Esophagus squamous epithelium (tissue), 5 donors: ENCODE measurements at places on chromosomes 2 and 18.

DNA sequence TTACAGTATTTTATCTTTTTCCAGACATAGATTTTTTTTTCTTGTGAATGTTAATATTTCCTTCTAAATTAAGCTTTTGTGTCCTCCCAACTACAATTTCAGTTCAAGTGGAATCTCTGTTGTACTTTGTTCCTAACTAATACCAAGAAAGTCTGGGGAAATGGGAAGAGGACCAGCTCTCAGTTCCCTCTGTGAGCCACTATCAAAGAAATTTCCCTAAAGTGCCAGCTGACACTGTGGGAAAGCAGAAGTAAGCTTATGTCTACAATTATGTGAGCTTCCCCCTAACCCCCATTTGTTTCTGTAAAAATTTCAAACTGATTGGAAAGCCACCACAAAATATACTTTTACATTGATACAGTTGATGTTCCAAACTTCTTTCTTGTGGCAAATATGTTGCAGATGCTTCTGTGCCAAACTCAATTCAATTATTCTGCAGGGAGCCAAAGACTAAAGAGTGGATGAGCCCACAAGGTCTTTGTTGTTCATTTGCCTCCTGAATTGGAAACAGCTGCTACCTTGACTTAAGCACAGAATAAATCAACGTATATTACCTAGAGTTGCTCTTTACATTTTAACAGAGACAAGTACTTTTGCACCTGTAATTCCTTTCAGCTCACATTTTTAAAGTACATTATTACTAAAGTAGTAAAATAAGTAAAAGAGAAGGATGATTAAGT lies 306.6 kb downstream of the PTH2R start:
- no peak overlapping the region for H3K4me3 ChIP-seq
- H3K4me1 ChIP-seq: no peaks in the 10 kb centered on the region
- H3K27me3 ChIP-seq: no peaks in the 10 kb centered on the region
- H3K36me3 ChIP-seq: no peaks in the 10 kb centered on the region

DNA sequence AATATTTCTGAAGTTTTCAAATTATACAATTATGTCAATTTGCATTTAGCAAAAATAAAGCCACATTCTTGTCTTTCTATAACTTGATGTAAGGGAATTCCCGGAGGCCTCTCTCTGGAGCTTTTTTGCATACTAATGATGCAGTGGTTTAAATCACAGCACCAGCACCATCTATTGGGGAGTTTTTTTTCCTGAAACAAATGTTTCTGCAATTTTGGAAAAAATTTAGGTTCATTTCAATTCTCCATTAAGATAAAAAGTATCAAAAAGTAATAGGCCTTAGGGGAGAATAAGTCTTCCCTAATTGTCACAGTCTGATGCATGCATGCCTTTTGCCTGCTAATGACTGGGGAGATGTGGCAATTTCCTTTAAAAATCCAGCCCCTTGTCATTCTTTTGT lies 13.5 kb downstream of the CBLN2 start:
- H3K4me3 ChIP-seq: no peak overlapping the region
- no peaks in the 10 kb centered on the region for H3K27me3 ChIP-seq
- DNase-seq: no peak
- no peaks in the 10 kb centered on the region for H3K36me3 ChIP-seq

DNA sequence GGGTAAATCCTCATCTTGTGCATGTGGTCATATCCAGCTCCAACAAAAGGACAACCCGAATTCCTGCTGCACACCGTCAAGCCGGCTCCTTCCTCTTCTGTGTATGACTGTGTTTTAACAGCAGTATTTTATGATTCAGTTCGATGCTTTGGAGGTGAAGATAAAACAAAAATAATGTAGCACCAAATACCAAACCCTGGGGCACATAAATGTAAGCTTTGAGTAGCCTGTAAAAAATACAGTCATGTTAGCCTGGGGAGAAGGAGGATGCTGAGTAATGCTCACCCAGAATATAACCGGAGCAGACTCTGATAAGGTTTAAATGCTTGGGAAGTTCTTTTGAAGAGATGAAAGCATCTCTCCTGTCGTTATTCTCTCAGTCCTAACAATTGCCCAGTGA lies 225.0 kb downstream of the SUCLG1 start:
- H3K36me3 ChIP-seq: no peaks in the 10 kb centered on the region
- H3K4me3 ChIP-seq: no peak overlapping the region
- no peak for DNase-seq
- H3K27me3 ChIP-seq: no peaks in the 10 kb centered on the region
- no peak overlapping the region for H3K27ac ChIP-seq
- H3K4me1 ChIP-seq: no peaks in the 10 kb centered on the region

DNA sequence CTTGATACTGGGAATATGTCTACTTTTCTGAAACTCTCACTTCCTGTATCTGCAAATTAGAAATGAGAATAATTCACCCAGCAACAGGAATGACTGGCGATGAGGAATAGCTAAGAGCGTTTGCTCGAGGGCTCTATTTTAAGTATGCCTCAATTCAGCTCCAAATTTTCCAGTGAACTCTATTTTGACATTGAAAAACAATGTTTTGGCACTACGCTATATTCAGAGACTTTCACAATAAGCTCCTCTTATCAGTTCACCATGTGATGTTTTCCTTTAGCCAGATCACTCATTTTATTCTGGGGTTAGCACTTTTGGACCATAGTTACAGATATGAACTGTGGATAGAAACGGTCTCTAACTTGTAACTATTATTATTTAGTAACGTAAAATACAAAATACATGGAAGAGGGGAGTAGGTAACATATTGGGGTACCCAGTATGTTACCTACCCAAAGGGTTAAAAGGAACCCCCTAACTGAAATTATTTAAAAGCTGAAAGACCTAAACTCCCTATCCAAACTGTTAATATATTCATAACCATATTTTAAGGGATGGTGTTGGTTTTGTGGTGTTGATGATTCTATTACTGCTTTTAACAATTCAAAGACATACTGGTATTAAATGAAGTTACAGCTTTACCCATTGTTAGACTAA lies 28.1 kb downstream of the SLC40A1 start:
- peak overlapping the region; percentile 30 for H3K27ac ChIP-seq
- H3K4me3 ChIP-seq: no peak overlapping the region
- H3K36me3 ChIP-seq: no peaks in the 10 kb centered on the region
- no peaks in the 10 kb centered on the region for H3K4me1 ChIP-seq
- H3K27me3 ChIP-seq: no peaks in the 10 kb centered on the region

- H3K4me3 ChIP-seq: no peak overlapping the region
- no peaks in the 10 kb centered on the region for H3K36me3 ChIP-seq
- no peak overlapping the region for H3K27ac ChIP-seq
- DNase-seq: no peak
Measured at GRCh38 chr18:12819322-12819721, 64.7 kb downstream of the PTPN2 start.

DNA sequence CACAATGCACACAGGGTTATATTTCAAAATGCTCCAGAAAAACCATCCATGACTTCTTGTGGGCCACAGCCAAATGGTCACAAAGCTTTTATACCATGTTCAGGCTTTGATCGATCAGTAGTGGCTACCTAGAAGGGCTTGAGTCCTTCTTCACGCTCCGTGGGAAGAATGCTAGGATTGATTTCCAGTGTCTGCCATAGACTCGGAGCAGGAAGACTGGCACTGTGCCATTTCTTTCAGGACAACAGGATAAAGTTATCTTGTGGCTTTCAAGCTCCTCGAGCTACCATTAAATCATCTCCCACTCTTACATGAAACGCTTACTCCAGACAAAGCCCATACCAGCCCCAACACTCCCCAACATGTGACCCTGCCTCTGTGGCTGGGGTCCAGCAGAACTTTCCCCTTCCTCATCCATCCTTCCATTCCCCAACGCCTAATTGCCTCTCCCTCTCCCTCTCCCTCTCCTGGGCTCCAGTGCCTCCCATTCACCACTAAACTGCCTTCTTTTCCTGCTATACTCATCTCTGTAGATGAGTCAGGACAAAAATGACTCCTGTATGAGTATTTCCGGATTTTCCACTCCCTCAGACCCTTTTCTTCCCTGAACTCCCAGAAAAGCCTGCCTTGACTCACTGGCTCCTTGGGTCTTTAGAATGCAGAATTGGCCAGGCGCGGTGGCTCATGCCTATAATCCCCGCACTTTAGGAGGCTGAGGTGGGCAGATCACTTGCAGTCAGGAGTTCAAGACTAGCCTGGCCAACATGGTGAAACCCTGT lies 40.9 kb downstream of the ADD2 start:
- no peak overlapping the region for H3K27ac ChIP-seq
- H3K27me3 ChIP-seq: no peaks in the 10 kb centered on the region
- DNase-seq: no peak
- no peaks in the 10 kb centered on the region for H3K4me1 ChIP-seq

- H3K27ac ChIP-seq: no peak overlapping the region
- H3K27me3 ChIP-seq: no peaks in the 10 kb centered on the region
- H3K4me3 ChIP-seq: no peak overlapping the region
- DNase-seq: no peak
- H3K4me1 ChIP-seq: no peaks in the 10 kb centered on the region
Measured at GRCh38 chr2:199191461-199191860, 266.3 kb downstream of the SATB2 start.

DNA sequence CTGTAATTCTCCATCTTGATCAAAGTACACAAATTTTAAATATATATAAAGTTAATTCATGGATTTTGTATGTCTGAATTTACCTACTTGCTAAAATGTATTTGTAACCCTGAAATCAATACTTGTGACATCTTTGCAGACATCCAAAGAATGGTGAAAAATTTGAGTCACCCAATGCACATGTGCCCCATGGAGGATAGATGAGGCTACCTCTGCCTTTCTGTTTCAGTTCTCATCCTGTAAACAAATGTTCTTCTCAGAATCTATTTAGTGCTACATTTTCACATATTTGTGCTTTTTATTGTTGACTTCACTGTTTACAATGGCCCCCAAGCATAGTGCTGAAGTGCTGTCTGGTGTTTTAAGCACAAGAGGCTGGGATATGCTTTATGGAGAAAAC lies 171.5 kb downstream of the LRATD1 start:
- no peaks in the 10 kb centered on the region for H3K4me1 ChIP-seq
- H3K27me3 ChIP-seq: no peaks in the 10 kb centered on the region
- no peak overlapping the region for H3K4me3 ChIP-seq
- H3K36me3 ChIP-seq: no peaks in the 10 kb centered on the region
- H3K27ac ChIP-seq: no peak overlapping the region
